ENCODE measurements at places on chromosomes 3 and 15.

GRCh38 chr3:94070341-94070911 is 7.6 kb downstream of the NSUN3 start:
- DNase-seq, result no peak

GRCh38 chr15:70414626-70415025 is 316.9 kb upstream of the TLE3 start:
- DNase-seq, result no peak

DNA sequence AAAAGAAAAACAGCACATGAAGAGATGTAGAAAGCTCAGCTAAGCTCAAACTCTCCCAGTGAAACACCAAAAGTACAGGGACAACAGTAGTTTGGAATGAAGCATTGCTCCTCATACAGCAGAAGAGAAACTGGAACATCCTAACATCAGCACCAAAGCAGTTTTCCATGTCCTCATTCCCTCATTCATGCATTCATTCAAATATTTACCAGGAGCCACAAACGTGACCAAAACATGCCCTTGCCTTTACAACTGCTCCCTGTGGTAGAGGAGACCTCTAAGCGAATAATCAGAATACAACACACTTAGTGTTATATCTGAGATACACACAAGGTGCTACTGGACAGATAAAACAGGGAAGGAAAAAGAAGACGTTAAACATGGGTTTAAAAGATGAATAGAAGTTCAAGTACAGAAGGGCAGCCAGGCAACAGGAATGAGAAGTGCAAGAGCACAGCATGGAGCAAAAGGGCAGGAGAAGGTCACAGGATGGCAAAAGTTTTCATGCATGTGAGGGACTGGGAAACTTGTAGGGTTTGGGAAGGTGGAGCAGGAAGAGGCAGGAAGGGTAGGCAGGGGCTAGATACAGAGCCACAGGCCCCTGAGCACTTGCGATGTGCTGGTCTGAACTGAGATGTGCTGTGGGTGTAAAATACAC is 58.5 kb upstream of the LMCD1 start:
- no peak for DNase-seq

- no peak for DNase-seq
Measured at GRCh38 chr3:177515786-177516157, 318.5 kb upstream of the TBL1XR1 start.

DNA sequence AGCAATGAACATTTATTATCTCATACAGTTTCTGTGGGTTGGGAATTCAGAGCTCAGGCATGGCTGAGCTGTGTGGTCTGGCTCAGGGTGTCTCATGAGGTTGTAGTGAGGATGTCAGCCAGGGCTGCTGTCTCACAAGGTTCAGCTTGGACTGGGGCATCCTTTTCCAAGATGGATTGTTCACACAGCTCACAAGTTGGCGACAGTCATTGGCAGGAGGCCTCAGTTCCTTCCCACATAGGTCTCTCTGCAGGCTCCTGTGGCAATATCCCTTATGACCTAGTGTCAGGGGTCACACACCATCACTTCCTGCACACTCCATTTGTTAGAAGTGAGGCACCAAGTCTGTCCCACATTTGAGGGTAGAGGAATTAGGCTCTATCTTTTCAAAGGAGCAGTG is 56.0 kb downstream of the RPLP1 start:
- peak; percentile 18 for DNase-seq

DNA sequence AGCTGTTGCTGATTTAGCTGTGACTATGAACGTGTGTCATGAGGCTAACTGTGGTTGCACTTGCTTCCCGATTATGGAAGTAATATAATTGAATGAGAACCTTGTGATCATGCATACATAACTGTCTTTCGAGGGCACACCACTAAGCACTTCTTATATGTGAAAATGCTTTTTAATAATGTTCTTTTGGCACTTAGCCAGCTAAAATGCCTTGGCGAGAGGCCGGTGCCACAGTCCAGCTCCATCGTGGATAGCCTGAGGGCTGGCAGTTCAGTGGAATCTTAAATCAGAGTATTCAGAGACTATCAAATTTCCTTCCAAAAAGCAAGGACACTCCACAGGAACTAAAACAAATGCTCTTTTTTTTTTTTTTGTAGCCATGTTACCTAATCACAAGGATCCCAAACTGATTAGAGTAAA is 161.6 kb upstream of the FRMD4B start:
- DNase-seq, result no peak

DNA sequence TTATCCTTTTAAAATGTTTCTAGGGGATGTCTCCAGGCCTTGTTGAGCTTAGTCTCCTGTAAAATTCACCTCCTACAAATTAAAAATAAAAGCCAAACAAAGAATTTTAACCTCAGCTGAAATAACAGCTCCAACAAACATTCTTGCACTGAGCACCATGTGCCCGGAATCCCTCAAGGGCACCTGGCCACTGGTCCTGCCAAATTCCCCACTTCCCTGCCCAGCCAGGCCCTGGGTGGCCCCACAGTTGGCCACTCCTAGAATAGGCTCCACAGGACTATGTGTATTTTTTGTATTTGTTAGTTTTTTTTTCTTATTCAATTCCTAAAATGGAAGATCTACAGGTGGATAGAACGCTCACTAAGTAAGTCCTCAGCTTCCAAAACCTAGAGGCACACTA is 33.1 kb upstream of the PLA2G4E start:
- DNase-seq, result no peak

DNA sequence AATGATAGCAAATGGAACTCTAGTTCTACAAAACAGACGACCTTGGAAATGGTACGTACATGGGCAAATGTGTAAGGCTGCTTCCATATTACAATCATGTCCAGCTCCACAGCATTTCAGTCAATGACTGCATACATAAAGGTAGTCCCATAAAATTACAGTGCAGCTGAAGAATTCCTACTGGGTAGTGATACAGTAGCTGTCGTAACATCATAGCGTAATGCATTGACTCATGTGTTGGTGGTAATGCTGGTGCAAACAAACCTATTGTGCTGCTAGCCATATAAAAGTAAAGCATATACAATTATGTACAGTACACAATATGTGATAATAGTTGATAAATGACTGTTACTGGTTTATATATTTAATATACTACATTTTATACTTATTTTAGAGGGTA is 18.5 kb downstream of the TTC23 start:
- DNase-seq, result no peak

GRCh38 chr3:150235799-150236198 is 172.3 kb upstream of the TSC22D2 start:
- peak; percentile 88 for DNase-seq

- DNase-seq, result peak; percentile 92
Measured at GRCh38 chr15:45454814-45455213, 67.7 kb downstream of the SLC30A4 start.

GRCh38 chr15:31262901-31263671 is 63.5 kb upstream of the KLF13 start:
- peak; percentile 60 for DNase-seq

- no peak for DNase-seq
Measured at GRCh38 chr15:69786136-69786701, 311.5 kb downstream of the TLE3 start.

GRCh38 chr15:65032801-65033537 is 3.5 kb upstream of the MTFMT start:
- DNase-seq, result no peak

DNA sequence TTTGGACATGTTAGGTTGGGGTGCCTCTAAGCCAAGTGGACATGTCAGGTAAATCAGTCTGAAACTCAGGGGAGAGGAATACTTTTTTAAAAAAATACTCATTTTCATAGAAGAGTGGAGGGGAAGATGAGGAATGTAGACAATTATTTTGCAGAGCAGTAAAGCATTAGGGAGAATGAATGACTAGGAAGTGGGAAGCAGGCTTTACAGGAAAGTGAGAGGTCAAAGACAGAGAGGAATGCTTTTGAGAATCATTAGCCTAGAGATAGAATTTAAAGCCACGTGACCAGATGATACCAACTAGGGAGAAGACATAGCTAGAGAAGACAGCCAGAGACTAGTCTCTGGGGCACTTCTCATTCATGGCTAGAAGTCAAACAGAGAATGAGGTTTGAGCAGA is 91.0 kb downstream of the RAD18 start:
- DNase-seq, result no peak

GRCh38 chr3:181906338-181906737 is 194.6 kb downstream of the SOX2 start:
- DNase-seq, result no peak

GRCh38 chr3:100740207-100740606 is 30.9 kb downstream of the TFG start:
- no peak for DNase-seq

DNA sequence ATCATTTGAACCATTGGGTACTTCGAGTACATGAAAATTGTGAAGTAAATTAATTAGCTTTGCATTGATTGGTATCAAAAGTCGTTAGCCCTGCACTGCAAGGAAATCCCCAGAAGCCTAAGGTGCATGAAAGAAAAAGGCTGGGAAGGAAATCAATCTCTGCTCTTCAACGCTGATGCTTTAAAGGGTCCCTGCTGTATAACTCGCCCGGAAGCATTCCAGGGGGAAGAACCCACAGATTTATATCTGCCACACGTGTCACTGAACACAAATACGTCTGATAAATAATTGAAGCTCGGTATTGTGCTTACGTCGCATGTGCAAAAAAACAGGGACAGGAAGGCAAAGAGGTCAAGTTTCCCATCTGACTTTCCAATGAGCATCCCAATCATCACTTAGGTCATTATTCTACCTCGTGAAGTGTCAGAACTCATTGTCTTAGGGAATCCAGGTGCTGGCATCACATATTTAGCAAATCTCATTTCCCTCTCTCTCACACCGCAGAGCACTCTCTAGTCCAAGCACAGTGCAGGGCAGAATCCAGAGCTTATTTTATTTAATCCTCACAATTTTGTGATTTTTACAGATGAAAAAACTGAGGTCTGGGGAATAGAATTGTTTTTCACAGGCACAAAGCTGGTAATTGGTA is 804.4 kb upstream of the CFAP20DC start:
- DNase-seq, result no peak

- no peak for DNase-seq
Measured at GRCh38 chr15:75639191-75639708, 774 bp downstream of the IMP3 start.

- DNase-seq, result no peak
Measured at GRCh38 chr3:184717399-184717983, 5.6 kb upstream of the MAGEF1 start.

Measured in stromal cell of bone marrow (primary cell).